ENCODE measurements at places on chromosomes 2 and 18.

DNA sequence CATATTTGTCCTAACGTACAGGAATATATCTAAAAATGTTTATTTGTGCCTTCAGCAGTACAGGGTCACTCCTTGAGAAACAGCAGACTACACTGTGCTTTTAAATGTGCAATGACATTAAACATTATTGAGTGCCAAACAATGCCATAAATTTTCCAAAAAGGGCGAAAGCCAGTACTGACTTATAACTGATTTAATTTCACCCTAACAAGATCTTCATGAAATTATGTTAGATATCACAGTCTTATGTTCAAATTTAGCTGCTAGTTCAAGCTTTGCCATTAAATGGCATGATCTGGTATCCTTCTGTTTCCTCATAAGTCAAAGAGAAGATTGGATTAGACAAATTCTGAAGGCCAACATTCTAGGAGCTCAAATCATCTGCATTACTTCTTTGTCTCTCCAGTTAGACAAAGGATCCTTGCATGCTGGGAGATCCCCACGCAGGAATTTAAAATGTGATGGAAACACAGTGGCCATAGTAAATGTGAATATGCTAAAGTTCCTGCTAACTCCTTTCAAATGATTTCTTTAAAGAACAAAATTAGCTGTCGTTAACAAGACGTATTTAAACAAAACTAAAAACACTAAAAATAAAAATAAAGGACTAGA, 129.3 kb upstream of the STON1 start:
- DNase-seq = no peak

- DNase-seq = no peak
Observed at GRCh38 chr2:236972491-236973342, 113.0 kb upstream of the COPS8 start.

- DNase-seq = no peak
Observed at GRCh38 chr2:42854207-42854818, 61.9 kb upstream of the HAAO start.

GRCh38 chr2:218003981-218004419, 1.2 kb upstream of the TNS1 start:
- no peak for DNase-seq

- DNase-seq = no peak
Observed at GRCh38 chr2:237432484-237433092, 18.6 kb upstream of the COL6A3 start.

GRCh38 chr18:49623571-49623970, 61.7 kb downstream of the LIPG start:
- no peak for DNase-seq

GRCh38 chr18:32553640-32554365, 83.1 kb upstream of the GAREM1 start:
- no peak for DNase-seq

GRCh38 chr18:63155169-63155852, 164.3 kb downstream of the BCL2 start:
- DNase-seq = peak; percentile 39

- peak; percentile 92 for DNase-seq
Observed at GRCh38 chr2:8803658-8804379, 33.6 kb downstream of the KIDINS220 start.

GRCh38 chr2:31082002-31082401, 56.2 kb downstream of the GALNT14 start:
- DNase-seq = no peak

GRCh38 chr2:45353879-45354278, 257.2 kb downstream of the SRBD1 start:
- DNase-seq = no peak

DNA sequence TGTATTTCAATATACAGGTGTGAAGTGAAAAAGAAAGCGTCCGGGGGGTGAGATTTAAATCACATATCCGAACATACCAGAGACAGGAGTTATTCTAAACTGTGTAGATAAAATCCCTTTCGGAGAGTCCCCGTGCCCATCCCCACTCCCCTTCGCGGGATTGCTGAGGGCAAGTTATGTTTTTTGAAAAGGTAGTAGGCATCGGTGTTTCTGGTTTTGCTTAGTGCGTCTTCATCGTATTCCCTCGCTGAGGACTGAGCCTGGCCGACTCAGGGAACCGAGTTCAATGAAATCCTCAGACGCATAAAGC, 583.4 kb downstream of the ZEB2 start:
- no peak for DNase-seq

GRCh38 chr2:153388246-153388645, 90.3 kb downstream of the RPRM start:
- DNase-seq = no peak

- peak; percentile 49 for DNase-seq
Observed at GRCh38 chr18:9055185-9055584, 47.3 kb upstream of the NDUFV2 start.

DNA sequence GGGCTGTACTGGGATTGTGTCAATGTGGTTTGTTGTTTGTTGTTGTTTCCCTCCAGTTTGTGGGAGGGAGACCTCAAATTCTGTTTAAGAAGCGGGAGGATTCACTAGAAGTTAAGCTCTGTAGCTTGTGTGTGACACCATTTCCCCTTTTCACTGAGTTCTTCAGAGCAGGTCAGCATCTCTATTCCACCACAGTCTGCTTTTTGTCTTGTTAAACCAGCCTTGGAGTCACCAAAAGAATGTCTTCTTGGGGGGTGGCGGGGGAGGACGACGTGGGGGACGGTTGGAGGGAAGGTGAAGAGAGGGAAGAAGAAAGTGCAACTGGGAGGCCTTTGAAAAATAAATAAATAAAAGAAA, 2.3 kb upstream of the BCL11A start:
- no peak for DNase-seq

DNA sequence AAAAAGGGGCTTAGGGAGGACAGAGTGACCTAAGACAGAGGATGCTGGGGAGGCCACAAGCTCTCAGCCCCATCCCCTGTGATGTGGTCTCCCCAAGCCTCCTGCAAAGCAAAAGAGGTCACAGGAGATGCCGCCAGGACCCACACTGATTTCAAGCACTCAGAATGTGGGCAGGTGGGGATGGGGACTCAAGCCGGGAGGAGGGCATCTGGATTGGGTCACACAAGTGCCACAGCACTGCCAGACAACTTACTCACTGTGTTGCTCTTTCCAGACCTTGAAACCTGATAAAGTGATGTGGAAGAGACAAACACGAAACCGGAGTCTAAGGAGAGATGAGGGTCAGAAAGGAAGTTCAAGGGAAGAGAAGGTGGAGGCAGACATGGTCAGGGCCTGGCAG, 95.7 kb downstream of the TTC32 start:
- DNase-seq = no peak

GRCh38 chr18:4252829-4253228, 202.3 kb downstream of the DLGAP1 start:
- DNase-seq = no peak

- DNase-seq = no peak
Observed at GRCh38 chr2:39615675-39616074, 50.0 kb upstream of the TMEM178A start.

GRCh38 chr2:220509966-220510365, 882.5 kb downstream of the SLC4A3 start:
- DNase-seq = no peak

- no peak for DNase-seq
Observed at GRCh38 chr2:148802448-148803220, 72.4 kb upstream of the KIF5C start.

- no peak for DNase-seq
Observed at GRCh38 chr2:168482269-168482668, 26.2 kb downstream of the CERS6 start.

- no peak for DNase-seq
Observed at GRCh38 chr18:44601447-44601846, 79.2 kb upstream of the SETBP1 start.

- no peak for DNase-seq
Observed at GRCh38 chr2:73408198-73408597, 22.6 kb downstream of the ALMS1 start.

GRCh38 chr2:65724752-65725151, 292.4 kb upstream of the SPRED2 start:
- DNase-seq = no peak

GRCh38 chr2:185507719-185508118, 230.9 kb upstream of the FSIP2 start:
- no peak for DNase-seq

GRCh38 chr2:174516501-174517378, 29.9 kb upstream of the GPR155 start:
- DNase-seq = no peak

GRCh38 chr2:230812033-230812432, 52.7 kb upstream of the ITM2C start:
- DNase-seq = no peak

DNA sequence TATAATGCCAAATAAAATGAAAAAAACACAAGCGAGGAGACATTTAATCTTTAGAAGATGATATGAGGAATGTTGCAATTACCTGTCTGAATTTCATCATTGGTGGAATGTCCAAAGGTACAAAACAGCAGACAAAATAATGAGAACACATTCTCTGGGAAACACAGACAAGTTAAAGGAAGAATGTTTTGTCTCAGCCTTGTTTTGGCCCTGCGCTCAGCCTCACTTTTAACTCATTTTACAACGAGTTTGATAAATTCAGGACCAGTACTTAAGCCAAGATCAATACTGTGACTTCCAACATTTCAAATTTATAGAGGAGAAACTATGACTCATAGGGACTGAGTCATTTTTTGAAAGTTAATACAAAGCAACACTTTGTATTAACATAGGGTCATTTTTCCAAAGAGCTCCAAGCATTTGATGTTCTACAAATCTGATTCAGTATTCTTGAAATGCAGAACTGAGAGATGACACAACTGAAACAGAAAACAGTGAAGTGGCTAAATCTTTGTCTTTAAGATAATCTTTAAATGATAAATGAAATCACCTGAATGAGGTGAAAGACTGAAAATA, 833.2 kb upstream of the CHAC2 start:
- DNase-seq = no peak

GRCh38 chr2:190947141-190947540, 66.5 kb downstream of the GLS start:
- no peak for DNase-seq

DNA sequence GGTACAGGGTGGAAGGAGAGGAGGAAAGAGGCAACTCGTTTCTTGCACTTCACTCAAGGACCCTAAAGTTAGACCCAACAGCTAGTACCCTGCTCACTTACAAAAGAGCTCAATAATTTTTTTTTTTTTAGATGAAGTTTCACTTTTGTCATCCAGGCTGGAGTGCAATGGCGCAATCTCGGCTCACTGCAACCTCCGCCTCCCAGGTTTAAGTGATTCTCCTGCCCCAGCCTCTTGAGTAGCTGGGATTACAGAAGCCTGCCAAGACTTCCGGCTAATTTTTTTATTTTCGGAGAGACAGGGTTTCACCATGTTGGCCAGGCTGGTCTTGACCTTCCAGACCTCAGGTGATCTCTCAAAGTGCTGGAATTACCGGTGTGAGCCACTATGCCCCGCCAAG, 4.1 kb downstream of the ASB3 start:
- no peak for DNase-seq

DNA sequence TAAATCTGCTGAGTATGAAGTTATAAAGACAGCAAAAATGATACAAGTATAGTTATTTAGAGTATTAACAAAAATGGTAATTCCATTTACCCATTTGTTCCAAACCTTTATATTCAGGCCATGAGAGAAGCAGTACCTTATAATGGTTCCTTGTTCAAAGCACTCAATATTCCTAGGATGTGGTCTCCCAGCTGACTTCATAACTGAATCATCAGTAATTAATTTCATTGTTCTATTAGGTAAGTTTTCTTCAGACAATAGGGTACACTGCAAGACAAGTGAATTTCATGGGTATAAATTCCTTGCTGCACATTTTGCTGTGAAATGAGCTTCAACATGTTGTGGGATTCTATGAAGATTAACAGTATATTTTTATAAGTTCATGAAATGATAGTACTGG, 550.8 kb upstream of the ZEB2 start:
- no peak for DNase-seq

GRCh38 chr2:199869227-199869541, 18.2 kb upstream of the FTCDNL1 start:
- no peak for DNase-seq

DNA sequence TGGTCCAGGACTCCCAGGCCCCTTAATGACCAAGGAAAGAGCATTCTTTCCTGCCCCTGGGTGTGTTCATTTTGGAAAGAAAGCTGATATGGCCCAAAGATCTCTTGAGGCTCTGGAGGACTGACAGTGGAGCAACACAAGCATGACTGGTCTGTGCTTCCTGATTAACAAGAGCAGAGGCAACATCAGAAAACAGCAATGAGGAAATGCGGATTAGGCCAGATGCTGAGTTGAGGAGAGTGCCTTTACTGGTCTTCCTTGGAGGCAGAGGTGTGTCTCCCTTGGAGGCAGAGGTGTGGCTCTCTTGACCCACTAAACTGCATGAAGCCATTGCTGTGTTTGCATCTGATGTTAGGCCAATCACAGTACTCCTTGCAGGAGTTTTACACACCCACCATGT, 19.9 kb downstream of the IL36B start:
- no peak for DNase-seq

DNA sequence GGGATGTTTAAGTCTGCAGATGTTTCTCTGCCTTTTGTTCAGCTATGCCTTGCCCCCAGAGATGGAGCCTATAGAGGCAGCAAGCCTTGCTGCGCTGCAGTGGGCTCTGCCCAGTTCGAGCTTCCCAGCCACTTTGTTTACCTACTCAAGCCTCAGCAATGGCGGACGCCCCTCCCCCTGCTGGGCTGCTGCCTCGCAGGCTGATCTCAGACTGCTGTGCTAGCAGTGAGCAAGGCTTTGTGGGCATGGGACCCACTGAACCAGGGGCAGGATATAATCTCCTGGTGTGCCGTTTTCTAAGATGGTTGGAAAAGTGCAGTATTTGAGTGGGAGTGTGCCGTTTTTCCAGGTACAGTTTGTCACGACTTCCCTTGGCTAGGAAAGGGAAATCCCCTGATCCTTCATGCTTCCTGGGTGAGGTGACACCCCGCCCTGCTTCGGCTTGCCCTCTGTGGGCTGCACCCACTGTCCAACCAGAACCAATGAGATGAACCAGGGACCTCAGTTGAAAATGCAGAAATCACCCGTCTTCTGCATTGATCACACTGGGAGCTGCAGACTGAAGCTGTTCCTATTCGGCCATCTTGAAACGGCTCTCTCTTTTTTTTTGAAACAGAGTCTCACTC, 27.6 kb upstream of the ADAM23 start:
- no peak for DNase-seq

- no peak for DNase-seq
Observed at GRCh38 chr2:186302263-186302662, 183.8 kb upstream of the ZC3H15 start.

DNA sequence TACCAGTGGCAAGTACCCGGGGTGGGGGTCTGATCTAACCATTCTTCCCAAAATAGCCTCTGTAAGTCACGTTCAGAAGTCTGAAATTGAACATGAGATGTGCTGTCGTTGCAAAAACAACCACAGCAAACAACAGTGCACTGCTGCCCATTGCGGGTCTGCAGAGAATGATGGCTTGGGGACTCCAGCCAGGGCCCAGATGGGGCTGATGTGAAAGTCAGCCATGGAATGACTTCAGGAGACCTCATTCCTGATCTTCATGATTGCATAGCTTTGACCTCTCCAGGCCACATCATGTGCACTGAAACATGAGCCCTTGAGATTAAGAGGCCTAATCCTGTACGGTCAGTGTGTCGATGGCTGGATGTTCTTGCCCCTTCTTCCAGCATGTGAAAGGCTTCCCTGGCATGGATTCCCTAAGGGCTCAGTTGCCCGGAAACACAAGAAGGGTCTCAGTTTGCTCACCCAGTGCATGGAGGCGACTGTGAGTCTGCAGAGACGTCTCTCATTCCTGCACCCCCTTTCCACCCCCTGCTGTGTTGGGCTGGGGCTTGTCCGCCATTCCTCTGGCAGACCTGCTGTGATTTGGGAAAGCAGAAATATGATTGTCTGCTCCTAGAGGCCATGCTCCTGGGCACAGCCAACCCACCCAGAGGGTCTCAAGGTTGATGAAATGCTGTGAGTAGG, 191.6 kb downstream of the SEPTIN10 start:
- no peak for DNase-seq
